ENCODE measurements at places on chromosomes 13 and 19.

GRCh38 chr19:18379803-18380747 is 5.9 kb upstream of the GDF15 start:
- DNase-seq = no peak

GRCh38 chr19:46823049-46823448 is 27.6 kb downstream of the AP2S1 start:
- no peak for DNase-seq

DNA sequence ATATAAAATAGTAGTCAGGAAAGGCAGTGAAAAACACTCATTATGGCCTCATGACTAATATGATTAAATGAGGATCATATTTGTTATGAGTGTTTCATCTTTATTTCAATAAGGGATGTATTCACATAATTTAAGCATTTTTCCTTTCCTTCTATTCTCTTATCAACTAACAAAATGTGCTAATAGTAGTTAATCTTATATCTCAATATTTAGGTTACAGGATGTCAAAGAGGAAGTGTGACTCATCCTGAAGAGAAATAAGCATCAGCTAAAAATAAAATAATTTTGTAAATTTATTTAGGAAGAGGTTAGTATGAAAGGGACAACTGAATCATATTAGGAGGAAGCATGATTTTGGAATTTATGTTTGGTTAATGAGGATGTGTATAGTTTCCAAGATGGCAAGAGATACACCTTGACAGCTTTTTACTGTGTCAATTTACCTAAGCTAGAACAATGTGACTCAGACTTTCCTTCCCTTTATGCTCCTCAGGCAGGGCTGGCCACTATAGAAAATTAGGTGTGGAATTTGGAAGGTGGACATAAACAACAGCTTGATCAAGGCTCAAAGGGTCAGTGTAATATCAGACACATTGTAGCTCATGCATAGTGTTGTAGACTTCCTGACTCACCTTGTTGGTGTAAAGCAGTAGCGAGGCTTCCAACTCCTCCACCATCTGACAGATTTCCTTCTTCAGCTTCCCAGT is 172.7 kb downstream of the SLITRK1 start:
- no peak for DNase-seq

GRCh38 chr19:14061081-14061749 is 661 bp downstream of the PALM3 start:
- no peak for DNase-seq

GRCh38 chr13:57314897-57315520 is 148.0 kb downstream of the PRR20E start:
- no peak for DNase-seq

- DNase-seq = no peak
Observed at GRCh38 chr19:16834747-16835146, 5.5 kb downstream of the SIN3B start.

DNA sequence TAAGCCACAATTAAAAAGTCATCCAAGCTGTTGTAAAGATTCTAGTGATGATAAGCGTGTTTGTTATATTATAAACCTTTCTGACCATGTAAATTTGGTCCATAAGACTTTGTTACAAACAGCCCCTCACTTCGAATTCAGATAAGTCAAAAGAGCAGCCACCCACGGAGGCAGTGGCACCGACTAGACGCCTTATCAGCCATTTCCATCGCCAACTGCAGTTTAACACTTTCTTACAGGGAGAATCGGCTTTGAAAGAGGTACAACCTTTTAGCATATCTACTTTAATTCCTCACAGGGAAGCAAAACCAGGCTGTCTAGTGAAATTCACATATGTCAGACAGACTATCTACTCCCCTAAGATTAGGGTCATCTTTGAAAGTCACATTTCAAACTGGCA is 47.5 kb downstream of the SOX21 start:
- DNase-seq = no peak

- DNase-seq = no peak
Observed at GRCh38 chr19:18340990-18341868, 831 bp downstream of the PGPEP1 start.

DNA sequence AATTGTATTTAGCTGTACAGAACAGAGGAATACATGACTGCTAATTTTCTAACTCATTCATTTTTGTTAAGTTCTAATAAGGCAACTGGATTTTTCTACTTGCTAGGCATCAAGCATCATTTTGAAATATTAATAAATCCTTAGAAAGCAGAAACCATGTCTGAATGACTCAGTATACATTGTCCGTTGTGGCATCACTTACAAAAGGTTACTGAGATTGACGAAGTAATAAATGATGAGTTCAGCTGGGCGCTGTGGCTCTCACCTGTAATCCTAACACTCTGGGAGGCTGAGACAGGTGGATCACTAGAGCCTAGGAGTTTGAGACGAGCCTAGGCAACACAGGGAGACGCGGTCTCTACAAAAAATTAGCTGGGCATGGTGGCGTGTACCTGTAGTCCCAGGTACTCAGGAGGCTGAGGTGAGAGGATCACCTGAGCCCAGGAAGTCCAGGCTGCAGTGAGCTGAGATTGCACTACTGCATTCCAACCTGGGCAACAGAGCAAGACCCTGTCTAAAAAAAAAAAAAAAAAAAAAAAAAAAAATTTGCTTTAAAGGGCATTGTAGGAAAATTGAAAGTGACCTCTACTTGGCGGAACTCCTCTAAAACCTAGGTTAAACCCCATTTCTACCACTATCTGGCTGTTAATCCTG is 36.6 kb downstream of the LHFPL6 start:
- no peak for DNase-seq
